ENCODE measurements at places on chromosomes 12 and 14.

GRCh38 chr12:44076871-44077270 is 241.0 kb downstream of the TMEM117 start:
- no peak for DNase-seq

DNA sequence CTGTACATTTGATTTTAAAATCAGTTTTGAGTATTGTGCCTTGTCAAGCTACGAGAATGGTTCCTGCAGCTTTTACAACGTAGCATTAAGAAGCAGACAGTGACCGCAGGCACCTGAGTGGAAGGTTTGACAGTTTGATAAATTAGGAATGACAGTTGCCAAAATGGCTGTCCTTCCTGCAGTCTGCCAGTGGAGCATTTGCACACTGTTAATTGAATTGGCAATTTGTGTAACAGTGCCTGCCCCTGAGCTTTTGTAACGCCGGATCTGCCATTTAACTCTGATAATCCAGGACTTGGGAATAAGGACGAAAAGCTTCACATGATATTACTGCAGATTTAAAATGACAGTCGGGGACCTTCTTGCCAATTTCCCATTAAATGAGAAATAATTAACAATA is 385.3 kb downstream of the NPAS3 start:
- DNase-seq = no peak

GRCh38 chr12:6899837-6900519 is 4.6 kb upstream of the LRRC23 start:
- no peak for DNase-seq

- DNase-seq = no peak
These were observed 1.6 kb upstream of the CHD4 start for GRCh38 chr12:6608592-6609281.

DNA sequence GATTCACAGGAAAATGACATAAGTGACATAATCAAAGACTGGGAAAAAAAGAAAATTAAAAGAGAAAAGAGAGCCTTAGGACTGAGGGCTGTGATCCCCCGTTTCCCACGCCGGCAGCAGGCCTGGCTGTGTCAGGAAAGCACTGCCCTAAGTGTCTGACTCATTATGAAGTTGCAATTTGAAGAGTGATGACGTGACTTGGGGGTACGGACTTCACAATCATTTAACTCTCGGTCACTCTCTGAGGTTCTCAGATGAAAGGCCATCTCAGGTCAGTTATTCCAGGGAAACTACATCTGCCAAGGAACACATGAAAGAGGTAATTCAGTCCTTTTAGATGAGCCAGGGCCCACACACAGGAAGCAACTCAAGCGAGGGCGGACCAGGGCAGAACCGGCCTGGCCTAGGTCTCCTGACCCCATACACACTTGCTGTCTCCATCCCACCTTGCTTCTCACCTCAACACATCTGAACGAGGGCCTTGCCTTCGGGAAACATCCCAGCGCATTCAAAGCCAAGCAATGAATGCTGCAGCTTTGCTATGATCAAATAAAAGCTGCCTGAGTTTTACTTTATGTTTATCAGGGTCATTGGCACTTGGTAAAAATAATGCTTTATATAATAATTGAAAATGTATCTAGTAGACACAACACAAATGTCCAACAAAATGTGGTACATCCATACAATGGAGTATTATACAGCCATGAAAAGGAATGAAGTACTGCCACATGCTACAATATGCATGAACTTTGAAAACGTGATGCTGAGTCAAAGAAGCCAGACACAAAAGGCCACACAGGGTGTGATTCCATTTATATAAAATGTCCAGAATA is 2.7 kb downstream of the SSH1 start:
- no peak for DNase-seq

DNA sequence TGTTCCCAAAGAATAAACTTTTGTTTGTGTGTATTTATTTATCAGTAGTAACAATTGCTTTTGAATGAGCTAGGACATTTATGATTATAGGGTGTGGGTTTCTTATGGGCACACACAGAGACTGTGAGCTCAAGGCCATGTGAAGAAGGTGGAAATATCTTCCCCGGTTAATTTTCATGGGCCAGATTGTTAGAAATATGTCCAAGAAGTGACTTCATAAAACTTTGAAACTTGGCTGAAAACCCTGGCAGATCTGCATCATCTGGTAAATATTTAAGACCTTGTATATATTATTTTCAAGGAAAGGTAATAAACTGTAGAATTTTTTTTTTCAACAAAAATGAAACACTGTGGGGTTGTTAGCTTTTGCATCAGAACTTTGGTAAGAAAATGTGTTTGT is 53.5 kb upstream of the RNU6-8 start:
- no peak for DNase-seq

GRCh38 chr14:90383731-90384542 is 12.9 kb upstream of the CALM1 start:
- DNase-seq = peak; percentile 36

DNA sequence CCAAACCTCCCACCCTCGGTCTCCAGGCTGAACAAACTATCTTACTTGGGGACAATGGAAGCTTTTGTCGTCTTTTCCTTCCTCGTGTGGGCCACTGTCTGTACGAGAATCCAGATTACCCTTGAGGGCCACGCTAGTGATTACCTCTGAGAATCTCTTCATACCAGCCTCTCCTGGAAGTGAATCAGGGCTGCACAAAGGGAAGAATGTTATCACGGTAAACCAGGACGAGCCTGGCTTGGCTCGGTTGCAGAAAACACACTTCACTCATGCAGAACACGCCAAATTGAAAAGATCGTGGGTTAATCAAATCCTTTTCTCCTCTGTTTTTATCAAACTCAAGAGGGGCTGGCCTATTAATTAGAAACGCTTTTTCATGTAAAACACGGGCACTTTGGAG is 51.6 kb upstream of the MYL2 start:
- no peak for DNase-seq

DNA sequence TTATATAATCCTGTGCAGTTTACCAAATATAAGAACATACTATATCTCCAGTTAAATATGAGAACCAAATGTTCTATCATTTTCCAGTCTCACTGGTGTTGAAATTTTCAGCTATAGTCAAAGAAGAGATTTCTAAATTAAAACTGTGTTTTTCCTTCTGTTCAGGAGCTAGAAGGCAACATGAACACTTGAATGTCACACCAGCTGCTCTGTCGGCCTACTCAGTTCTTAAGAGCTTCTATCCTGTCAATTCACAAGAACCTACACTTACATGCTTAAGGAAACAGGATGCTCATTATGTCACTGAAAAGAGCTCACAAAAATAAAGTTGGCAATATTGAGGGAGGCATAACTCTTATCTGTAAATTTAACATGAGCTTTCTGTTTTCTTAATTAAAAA is 43.1 kb downstream of the ATP2B1 start:
- DNase-seq = no peak

DNA sequence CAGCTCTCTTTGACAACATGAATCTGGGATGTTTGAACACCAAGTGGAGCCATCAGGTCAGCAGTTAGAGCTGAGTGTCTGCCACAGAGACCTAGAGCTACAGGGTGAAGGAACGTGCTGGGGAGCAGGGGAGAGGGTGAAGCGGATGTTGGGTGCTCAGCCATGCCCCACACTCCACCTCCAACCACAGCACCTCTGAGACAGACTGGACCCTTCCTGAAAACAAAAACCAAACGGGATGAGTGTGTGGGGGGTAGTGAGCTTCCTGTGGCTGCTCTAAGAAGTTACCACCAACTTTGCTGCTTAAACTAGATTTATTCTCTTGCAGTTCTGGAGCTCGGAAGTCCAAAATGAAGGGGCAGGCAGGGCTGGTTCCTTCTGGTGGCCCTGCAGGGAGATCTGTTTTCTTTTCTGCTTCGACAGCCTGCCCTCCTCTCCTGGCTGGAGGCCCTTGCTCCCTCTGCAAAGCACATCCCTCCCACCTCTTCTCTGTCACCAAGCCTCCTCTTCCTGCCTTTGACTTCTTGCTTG is 5.6 kb upstream of the GOLGA3 start:
- no peak for DNase-seq

- no peak for DNase-seq
These were observed 106.8 kb downstream of the ZFC3H1 start for GRCh38 chr12:71556875-71557274.

GRCh38 chr12:5014269-5014668 is 29.4 kb upstream of the KCNA5 start:
- no peak for DNase-seq
